ENCODE measurements at places on chromosomes 13 and 19. TPM values are rescaled to one million over a fixed set of nuclear protein-coding genes. Genes with fewer than 3 reads are reported as not detected.

- DNase-seq, result no peak
- H3K4me3 ChIP-seq, result no peak overlapping the region
- H3K27me3 ChIP-seq, result no peaks in the 10 kb centered on the region
- no peaks in the 10 kb centered on the region for H3K36me3 ChIP-seq
- H3K4me1 ChIP-seq, result no peaks in the 10 kb centered on the region
These were observed 19.2 kb downstream of the ADGRE1 start for GRCh38 chr19:6906559-6907060.

GRCh38 chr13:26984337-26984736 is 187.3 kb downstream of the USP12 start:
- DNase-seq, result no peak
- H3K36me3 ChIP-seq, result no peaks in the 10 kb centered on the region
- H3K27me3 ChIP-seq, result no peaks in the 10 kb centered on the region

DNA sequence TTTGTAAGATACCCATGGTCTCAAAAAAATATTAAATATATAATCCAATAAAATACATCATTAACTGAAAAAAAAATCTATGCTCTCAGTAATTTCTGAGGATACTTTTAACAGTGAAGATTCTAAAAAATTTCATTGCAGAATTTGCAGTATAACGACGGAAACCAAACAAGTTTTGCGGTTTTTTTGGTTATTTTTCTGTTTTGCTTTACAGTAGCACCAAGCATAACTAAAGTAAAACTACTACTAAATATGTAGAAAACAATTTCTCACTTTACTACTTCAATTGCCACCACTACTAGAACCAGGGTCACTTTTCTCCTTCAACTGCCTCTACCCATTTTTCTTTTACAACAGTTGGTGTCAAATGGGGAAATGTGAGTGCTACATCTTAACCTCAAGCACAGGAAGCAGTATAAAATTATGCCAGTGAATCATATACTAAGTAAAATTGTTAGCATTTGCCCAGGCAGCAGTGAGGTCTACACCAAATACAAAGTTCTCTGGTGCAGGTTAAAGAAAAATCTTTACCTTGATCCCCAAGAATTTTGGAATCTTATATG is 24.1 kb downstream of the MICU2 start:
- H3K27me3 ChIP-seq, result no peaks in the 10 kb centered on the region
- peaks cover 8% of the 10 kb centered on the region for H3K4me1 ChIP-seq
- H3K4me3 ChIP-seq, result no peak overlapping the region
- DNase-seq, result no peak

DNA sequence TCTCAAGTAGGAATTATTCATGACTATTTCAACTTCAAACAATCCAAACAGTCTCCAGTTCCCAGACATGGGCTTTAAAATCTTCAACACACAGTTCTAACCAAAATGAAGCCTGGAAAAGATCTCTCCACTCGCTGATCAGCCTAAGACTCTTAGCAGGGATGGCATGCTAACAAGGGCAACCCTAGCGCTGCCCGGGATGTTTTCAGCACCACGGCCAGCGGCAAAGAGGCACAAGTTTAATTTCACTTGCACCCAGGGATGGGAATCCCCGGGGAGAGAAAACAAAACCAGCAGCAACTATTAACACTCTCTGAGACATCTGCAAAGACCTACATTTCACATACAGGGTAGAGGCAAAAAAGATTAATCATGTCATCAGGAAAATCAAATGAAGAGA is 43.0 kb downstream of the CACNA1A start:
- no peak overlapping the region for H3K27ac ChIP-seq
- H3K4me3 ChIP-seq, result no peak overlapping the region
- no peak for DNase-seq
- no peaks in the 10 kb centered on the region for H3K36me3 ChIP-seq
- H3K27me3 ChIP-seq, result peaks cover 11% of the 10 kb centered on the region

GRCh38 chr19:38265921-38266429 is 1.6 kb downstream of the SPINT2 start:
- no peak for DNase-seq
- H3K27me3 ChIP-seq, result no peaks in the 10 kb centered on the region

GRCh38 chr13:49951754-49952535 is 15.8 kb upstream of the SPRYD7 start:
- H3K4me1 ChIP-seq, result no peaks in the 10 kb centered on the region
- no peak overlapping the region for H3K4me3 ChIP-seq
- no peaks in the 10 kb centered on the region for H3K36me3 ChIP-seq
- H3K27me3 ChIP-seq, result no peaks in the 10 kb centered on the region
- H3K27ac ChIP-seq, result no peak overlapping the region
- DNase-seq, result no peak

GRCh38 chr19:38303517-38304351 is at the start of gene C19orf33:
Gene C19orf33 (plus strand): TSS chr19:38304251. CDS start chr19:38304262, 11 bp downstream.
- no peak for DNase-seq
- no peaks in the 10 kb centered on the region for H3K27me3 ChIP-seq
- H3K27ac ChIP-seq, result no peak within 1 kb of the TSS
- peaks cover 25% of the 10 kb centered on the region for H3K36me3 ChIP-seq
- H3K4me3 ChIP-seq, result no peak within 1 kb of the TSS
- H3K4me1 ChIP-seq, result peaks cover 26% of the 10 kb centered on the region

GRCh38 chr13:48138270-48138669 is 43.4 kb upstream of the MED4 start:
- no peak overlapping the region for H3K27ac ChIP-seq
- no peaks in the 10 kb centered on the region for H3K36me3 ChIP-seq
- no peaks in the 10 kb centered on the region for H3K27me3 ChIP-seq

DNA sequence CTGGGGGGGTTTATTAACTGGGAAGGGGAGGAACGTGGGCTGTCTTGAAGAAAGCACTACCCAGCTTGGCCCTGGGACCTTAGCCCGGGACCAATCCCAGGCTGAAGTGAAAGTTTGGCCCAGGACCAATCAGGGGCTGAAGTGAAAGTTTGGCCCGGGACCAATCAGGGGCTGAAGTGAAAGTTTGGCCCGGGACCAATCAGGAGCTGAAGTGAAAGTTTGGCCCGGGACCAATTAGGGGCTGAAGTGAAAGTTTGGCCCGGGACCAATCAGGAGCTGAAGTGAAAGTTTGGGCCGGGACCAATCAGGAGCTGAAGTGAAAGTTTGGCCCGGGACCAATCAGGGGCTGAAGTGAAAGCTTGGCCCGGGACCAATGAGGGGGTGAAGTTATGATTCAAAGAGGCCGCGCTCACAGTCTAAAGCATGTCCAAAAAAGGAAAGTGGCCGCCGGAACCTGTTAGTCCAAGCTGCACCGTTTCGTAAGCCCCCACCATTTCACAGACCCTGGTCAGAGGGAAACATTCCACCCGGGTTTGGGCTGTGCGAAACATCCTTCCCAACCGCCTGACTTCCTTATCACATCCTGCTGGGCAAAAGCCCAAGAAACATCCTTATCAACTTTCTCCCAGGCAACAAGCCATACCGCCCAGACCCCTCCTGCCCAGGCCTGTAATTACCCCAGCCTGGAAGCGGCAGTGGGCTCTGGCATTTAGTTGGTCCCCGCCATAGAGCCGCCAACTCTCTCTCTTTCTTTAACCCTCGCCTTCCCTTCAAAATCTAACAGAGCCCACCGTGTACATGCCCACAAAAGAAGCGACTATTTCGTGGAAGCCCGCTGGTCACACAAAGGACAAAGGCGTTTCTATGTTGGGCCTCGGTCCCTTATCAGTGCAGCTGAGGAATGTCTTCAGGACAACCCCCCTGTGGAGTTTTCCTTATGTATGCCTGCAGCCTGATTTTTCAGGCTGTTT is 1.1 kb downstream of the ZNF850 start:
- no peak for DNase-seq
- no peak overlapping the region for H3K27ac ChIP-seq
- no peaks in the 10 kb centered on the region for H3K27me3 ChIP-seq
- H3K4me3 ChIP-seq, result peak overlapping the region; percentile 50
- no peaks in the 10 kb centered on the region for H3K36me3 ChIP-seq

DNA sequence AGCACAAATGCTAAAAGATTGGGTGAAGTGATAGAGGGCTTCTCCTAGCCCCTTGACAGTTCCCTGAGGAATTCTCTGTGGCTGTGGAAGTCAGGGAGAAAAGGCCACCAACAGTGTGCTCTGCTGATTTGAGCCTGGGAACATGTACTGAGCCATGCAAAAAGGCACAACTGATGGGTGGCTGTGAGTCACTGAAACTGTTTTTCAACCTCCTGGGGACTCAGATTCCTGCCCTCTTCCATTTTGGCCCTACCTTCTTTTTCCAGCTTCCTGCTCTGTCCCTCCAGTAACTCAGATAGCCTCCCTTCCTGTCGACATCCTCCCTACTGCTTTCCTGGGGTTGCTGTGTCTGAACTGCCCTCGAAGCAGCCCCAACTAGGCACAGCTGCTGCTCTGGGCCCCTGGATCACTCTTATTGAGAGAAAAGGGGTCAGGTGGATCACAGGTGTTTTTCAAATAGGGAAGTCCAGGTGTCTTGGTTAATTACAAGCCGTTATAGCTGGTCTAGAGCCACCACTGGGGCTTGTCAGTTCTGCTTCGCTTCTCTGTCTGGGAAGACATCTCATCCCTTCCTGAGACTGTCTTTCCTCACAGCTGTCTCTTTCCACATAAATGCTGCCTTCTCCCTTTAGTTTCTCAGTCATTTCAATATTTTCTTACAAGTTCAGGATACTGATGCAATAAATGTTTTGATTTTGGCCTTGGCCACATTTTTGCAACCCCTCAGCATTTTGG is 13.7 kb downstream of the FAM124A start:
- no peaks in the 10 kb centered on the region for H3K36me3 ChIP-seq
- peak; percentile 43 for DNase-seq
- no peak overlapping the region for H3K4me3 ChIP-seq
- H3K27ac ChIP-seq, result peak overlapping the region; percentile 79

- no peaks in the 10 kb centered on the region for H3K36me3 ChIP-seq
- DNase-seq, result no peak
- no peaks in the 10 kb centered on the region for H3K4me1 ChIP-seq
- no peak overlapping the region for H3K27ac ChIP-seq
- no peak overlapping the region for H3K4me3 ChIP-seq
These were observed 188.1 kb downstream of the NHLRC3 start for GRCh38 chr13:39226359-39226758.

GRCh38 chr19:35619290-35619923 is 6.9 kb downstream of the HAUS5 start:
- H3K27me3 ChIP-seq, result no peaks in the 10 kb centered on the region
- H3K27ac ChIP-seq, result no peak overlapping the region
- DNase-seq, result no peak
- no peak overlapping the region for H3K4me3 ChIP-seq
- H3K4me1 ChIP-seq, result no peaks in the 10 kb centered on the region

DNA sequence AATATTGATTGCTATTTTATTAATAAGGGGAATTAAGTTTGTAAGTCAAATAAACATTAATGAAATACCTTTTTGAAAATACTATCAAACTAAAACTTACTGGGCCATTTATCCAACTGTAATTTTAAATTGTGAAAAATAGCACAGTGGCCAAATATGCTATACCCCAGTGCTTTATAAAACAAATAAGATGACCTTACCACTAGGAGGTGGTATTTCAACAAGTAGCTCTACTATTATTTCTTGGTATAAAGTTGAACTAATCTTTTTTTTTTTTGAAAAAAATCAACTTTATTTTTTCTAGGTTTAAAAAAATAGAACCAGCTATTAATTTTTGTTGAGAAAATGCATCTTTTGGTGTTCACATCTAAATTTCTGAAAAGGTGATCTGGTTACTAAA is 14.7 kb downstream of the LACC1 start:
- DNase-seq, result no peak
- no peaks in the 10 kb centered on the region for H3K36me3 ChIP-seq
- no peaks in the 10 kb centered on the region for H3K27me3 ChIP-seq

DNA sequence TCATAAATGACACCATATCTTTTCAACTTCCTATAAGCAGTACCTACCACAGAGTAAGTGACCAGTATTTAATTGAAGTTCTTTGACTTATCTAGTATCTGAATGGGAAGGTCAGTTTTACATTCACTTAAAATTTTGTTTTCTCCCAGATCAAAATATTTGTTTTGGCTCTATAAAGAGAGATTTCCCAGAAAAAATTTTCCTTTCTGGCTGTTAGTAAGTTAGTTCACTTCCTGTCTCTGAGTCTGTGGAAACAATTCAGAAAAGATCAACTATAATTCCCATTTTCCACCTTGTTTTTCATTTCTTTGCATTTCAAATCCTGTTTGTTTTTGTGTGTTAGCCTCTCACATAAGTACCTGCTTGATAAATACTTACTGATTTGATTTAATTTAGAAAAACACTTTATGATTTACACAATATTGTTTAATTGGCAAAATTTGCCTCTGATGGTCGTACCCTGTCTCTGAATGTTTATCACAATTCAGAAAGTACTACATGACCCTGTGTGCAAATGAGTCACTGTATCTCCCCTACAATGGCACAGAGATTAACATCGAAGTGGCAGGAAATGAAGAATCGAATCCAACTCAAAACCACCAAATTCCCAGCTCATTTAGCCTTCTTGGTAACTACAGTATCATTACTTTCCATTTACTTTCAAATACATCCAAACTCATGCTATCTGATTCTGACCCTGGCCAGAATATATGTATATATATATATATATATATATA is 15.4 kb upstream of the MED4 start:
- peaks cover 3% of the 10 kb centered on the region for H3K4me1 ChIP-seq
- H3K4me3 ChIP-seq, result no peak overlapping the region
- DNase-seq, result no peak

- H3K27ac ChIP-seq, result no peak overlapping the region
- no peak for DNase-seq
- no peaks in the 10 kb centered on the region for H3K27me3 ChIP-seq
- H3K4me1 ChIP-seq, result no peaks in the 10 kb centered on the region
- no peaks in the 10 kb centered on the region for H3K36me3 ChIP-seq
These were observed 126.4 kb upstream of the FRY start for GRCh38 chr13:31904941-31905824.

GRCh38 chr19:343941-344624 is 513 bp downstream of the MIER2 start:
- H3K4me3 ChIP-seq, result peak overlapping the region; percentile 85
- peak; percentile 65 for DNase-seq
- peaks cover 44% of the 10 kb centered on the region for H3K36me3 ChIP-seq
- peak overlapping the region; percentile 62 for H3K27ac ChIP-seq

DNA sequence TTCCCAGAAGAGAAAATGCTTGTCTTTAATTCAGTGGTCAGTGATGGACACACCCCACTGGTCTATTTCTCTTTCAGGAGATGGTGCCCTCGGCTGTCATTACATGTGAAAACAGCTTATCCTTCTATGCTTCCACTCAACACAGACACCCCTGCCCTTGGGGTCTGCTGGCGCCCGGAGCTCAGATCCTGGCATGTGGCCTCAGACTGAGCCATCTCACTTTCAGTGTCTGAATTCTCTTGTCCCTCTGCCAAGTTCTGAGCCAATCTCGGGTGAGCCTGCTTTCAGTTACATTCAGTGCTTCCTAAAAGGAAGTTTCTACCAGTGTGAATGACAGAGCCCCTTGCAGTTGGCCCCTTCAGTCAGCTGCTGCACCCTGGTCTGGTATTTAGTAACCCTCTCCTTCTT is 293.6 kb downstream of the DNAJC15 start:
- H3K4me3 ChIP-seq, result no peak overlapping the region
- no peak overlapping the region for H3K27ac ChIP-seq
- no peaks in the 10 kb centered on the region for H3K36me3 ChIP-seq
- DNase-seq, result peak; percentile 35
- peaks cover 19% of the 10 kb centered on the region for H3K4me1 ChIP-seq
- H3K27me3 ChIP-seq, result no peaks in the 10 kb centered on the region

Gene CGB8
- total RNA-seq, result 0.61 TPM

Gene PABPC3
- 0.06 TPM for total RNA-seq

Gene KLK8
- total RNA-seq, result not detected

Gene TRPC4
- total RNA-seq, result 0.61 TPM

Gene PDX1
- total RNA-seq, result not detected

All from SJSA1 (cell line).